ENCODE measurements at places on chromosomes 4 and X. TPM values are rescaled to one million over a fixed set of nuclear protein-coding genes. Genes with fewer than 3 reads are reported as not detected.
A peak's percentile ranks its signal among the peaks of the same experiment; 100 is the strongest.

GRCh38 chr4:152684007-152684406, 4.2 kb upstream of the TMEM154 start:
- H3K27me3 ChIP-seq = peaks cover 7% of the 10 kb centered on the region
- peak overlapping the region; percentile 24 for H3K27ac ChIP-seq
- no peaks in the 10 kb centered on the region for H3K36me3 ChIP-seq
- peak overlapping the region; percentile 10 for H3K4me3 ChIP-seq

GRCh38 chrX:154295664-154296310, at the start of gene TKTL1:
Gene TKTL1, plus strand, starts transcription at chrX:154295795. Its CDS starts 65 bp downstream, at chrX:154295860.
- no peaks in the 10 kb centered on the region for H3K27me3 ChIP-seq
- no peaks in the 10 kb centered on the region for H3K4me1 ChIP-seq
- H3K27ac ChIP-seq = no peak within 1 kb of the TSS

DNA sequence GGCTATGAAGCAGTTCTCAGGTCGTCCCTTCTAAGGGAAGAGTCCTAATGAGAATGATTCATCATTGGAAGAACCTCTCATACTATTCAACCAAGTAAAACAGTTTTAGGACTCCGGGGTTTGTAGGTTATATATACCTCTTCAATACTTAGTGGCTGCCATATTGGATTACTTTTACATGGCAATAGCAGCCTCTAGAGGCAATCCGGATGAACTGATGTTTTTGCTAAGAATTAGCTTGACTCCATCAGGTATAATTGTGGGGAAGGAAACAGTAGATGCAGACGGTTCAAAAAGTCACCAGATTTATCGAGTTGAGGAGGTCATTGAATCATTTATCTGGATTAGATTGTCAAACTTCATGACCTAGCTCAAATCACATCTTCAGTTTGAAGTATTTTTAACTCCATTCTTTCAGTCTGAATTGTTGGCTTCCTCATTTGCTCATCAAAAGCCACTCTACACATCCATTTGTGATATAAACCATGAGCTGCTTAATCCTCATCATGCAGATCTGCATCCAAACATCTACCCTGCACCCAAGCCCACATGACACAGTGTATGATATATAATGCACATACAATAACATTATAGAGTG, 28.4 kb downstream of the GUCY1B1 start:
- H3K36me3 ChIP-seq = no peaks in the 10 kb centered on the region
- H3K4me1 ChIP-seq = peaks cover 6% of the 10 kb centered on the region
- peak; percentile 4 for DNase-seq
- no peaks in the 10 kb centered on the region for H3K27me3 ChIP-seq

The ETDA gene
- total RNA-seq = not detected

The PRDM8 gene
- total RNA-seq = 1.8 TPM

The NXF2 gene
- not detected for total RNA-seq
